Activated CD4-positive, alpha-beta T cell treated with anti-CD3 and anti-CD28 coated beads, Interleukin-2, amount 10 ng/mL, durations not matched to agents 24 days and 14 days (primary cell): ENCODE measurements at places on chromosomes 12 and 14. TPM values are rescaled to one million over a fixed set of nuclear protein-coding genes. Genes with fewer than 3 reads are reported as not detected.

The KRT6B gene
- total RNA-seq: not detected in 2 replicates

The TMEM132C gene
- not detected in 2 replicates for total RNA-seq

The DAD1 gene
- total RNA-seq: 255 and 266 TPM in 2 replicates

The FAM90A1 gene
- total RNA-seq: 0.14 and 0.31 TPM in 2 replicates

The KRT5 gene
- not detected in 2 replicates for total RNA-seq

The IFNG-AS1 gene
- not detected in 2 replicates for total RNA-seq

The CLEC1A gene
- total RNA-seq: not detected in 2 replicates

The TAS2R7 gene
- total RNA-seq: not detected in 2 replicates

The GPRC5D gene
- total RNA-seq: not detected in 2 replicates

The TAMALIN gene
- 10.4 and 12.4 TPM in 2 replicates for total RNA-seq

The KRT77 gene
- total RNA-seq: not detected in 2 replicates

The KLHL33 gene
- 0.09 TPM in 1 of 2 replicates, not detected in the other for total RNA-seq

The FOXG1 gene
- total RNA-seq: not detected in 2 replicates

The DCP1B gene
- 9.9 and 10.4 TPM in 2 replicates for total RNA-seq

The GYS2 gene
- total RNA-seq: 0.17 TPM in 1 of 2 replicates, not detected in the other

The BATF gene
- 175 and 178 TPM in 2 replicates for total RNA-seq

The FAIM2 gene
- 0.30 and 0.54 TPM in 2 replicates for total RNA-seq

The AQP6 gene
- total RNA-seq: not detected in 2 replicates

The LRFN5 gene
- total RNA-seq: not detected in 2 replicates

The PARP11 gene
- total RNA-seq: 11.4 and 14.8 TPM in 2 replicates

The CSRP2 gene
- total RNA-seq: 0.44 and 0.80 TPM in 2 replicates

The PLCZ1 gene
- total RNA-seq: not detected in 2 replicates

The LTB4R2 gene
- total RNA-seq: 9.6 and 11.0 TPM in 2 replicates

The SIX1 gene
- total RNA-seq: 0.26 and 0.31 TPM in 2 replicates

The AKAP5 gene
- 0.90 and 0.98 TPM in 2 replicates for total RNA-seq

The PTGER2 gene
- 66.7 and 69.9 TPM in 2 replicates for total RNA-seq

The CLEC2B gene
- total RNA-seq: 13.0 and 13.1 TPM in 2 replicates

The LLPH gene
- 33.5 and 35.2 TPM in 2 replicates for total RNA-seq

The PIGH gene
- total RNA-seq: 21.2 and 22.7 TPM in 2 replicates

The ZNF385A gene
- 0.84 and 1.2 TPM in 2 replicates for total RNA-seq

The OTOGL gene
- total RNA-seq: not detected in 2 replicates

The MYBPC1 gene
- not detected in 2 replicates for total RNA-seq

The ACVRL1 gene
- not detected in 2 replicates for total RNA-seq

The CLEC4D gene
- total RNA-seq: not detected in 2 replicates

The STAC3 gene
- total RNA-seq: 4.9 and 5.5 TPM in 2 replicates

The KERA gene
- not detected in 2 replicates for total RNA-seq

The C12orf76 gene
- 21.3 and 25.1 TPM in 2 replicates for total RNA-seq

The IRAK3 gene
- 1.3 and 1.8 TPM in 2 replicates for total RNA-seq

The SRRM4 gene
- total RNA-seq: not detected in 2 replicates

The CD27 gene
- 74.0 and 77.7 TPM in 2 replicates for total RNA-seq

The LMO3 gene
- not detected in 2 replicates for total RNA-seq

The KRT6C gene
- total RNA-seq: not detected in 2 replicates

The CATSPERB gene
- total RNA-seq: 0.30 and 1.5 TPM in 2 replicates

The CLEC2D gene
- total RNA-seq: 386 and 391 TPM in 2 replicates

The TMEM121 gene
- 9.1 and 10.3 TPM in 2 replicates for total RNA-seq

The OR6C2 gene
- total RNA-seq: not detected in 2 replicates

The KTN1 gene
- total RNA-seq: 130 and 135 TPM in 2 replicates

The RHOJ gene
- not detected in 2 replicates for total RNA-seq

The CLEC2A gene
- total RNA-seq: not detected in 2 replicates

The SERPINA10 gene
- not detected in 2 replicates for total RNA-seq

The AKAP6 gene
- 0.51 and 0.57 TPM in 2 replicates for total RNA-seq
